Osteocyte (in vitro differentiated cells): ENCODE measurements at places on chromosomes 1 and 21. TPM values are rescaled to one million over a fixed set of nuclear protein-coding genes. Genes with fewer than 3 reads are reported as not detected.

The LCE4A gene
- not detected in 2 replicates for total RNA-seq

The IFNAR2 gene
- total RNA-seq = 15.9 and 17.9 TPM in 2 replicates

The CDC42BPA gene
- total RNA-seq = 92.8 and 95.7 TPM in 2 replicates

The TNN gene
- 0.08 TPM in 1 of 2 replicates, not detected in the other for total RNA-seq

The KHDC4 gene
- total RNA-seq = 48.8 and 53.7 TPM in 2 replicates

The SELENBP1 gene
- 8.1 and 10.2 TPM in 2 replicates for total RNA-seq

The INKA2 gene
- 5.5 and 6.2 TPM in 2 replicates for total RNA-seq

The KIF14 gene
- total RNA-seq = 2.6 and 2.8 TPM in 2 replicates

The KRTAP12-2 gene
- not detected in 2 replicates for total RNA-seq

DNA sequence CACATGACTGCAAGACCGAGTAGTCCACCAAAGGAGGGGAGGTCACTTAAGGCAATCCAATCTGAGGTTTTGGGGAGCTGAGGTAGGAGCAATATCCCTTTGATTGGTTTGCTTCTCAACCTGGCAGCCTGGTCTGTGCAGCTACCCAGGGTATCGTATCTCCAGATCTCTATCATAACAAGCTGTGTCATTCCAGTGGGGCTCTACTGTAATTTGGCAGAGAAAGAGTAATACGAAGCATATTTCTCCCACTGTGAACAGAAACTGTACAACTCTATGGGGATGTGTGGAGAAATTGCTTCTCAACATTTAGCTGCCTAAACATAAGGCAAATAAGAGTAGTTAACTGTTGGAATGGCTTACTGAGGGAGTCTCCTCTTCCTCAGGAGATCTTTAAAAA, 20.6 kb downstream of the CD101 start:
- no peak for DNase-seq

DNA sequence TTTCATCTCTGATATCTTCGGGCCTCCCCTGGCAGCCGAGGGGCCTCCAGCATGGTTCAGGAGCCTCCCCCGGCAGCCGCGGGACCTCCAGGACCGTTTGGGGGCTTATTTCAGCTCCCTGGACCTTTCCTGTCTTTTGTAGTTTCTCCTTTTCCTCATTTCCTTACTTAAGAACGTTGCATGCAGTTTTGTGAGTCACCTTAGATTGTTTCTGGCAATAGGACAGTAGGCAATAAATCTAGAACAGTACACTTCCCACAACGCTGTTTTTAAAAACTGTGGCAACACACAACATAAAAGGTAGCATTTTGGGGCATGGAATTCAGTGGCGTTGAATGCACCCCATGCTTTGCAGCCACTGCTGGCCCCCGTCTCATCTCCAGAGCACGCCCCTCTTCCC, 24.4 kb downstream of the FAAP20 start:
- DNase-seq = no peak

DNA sequence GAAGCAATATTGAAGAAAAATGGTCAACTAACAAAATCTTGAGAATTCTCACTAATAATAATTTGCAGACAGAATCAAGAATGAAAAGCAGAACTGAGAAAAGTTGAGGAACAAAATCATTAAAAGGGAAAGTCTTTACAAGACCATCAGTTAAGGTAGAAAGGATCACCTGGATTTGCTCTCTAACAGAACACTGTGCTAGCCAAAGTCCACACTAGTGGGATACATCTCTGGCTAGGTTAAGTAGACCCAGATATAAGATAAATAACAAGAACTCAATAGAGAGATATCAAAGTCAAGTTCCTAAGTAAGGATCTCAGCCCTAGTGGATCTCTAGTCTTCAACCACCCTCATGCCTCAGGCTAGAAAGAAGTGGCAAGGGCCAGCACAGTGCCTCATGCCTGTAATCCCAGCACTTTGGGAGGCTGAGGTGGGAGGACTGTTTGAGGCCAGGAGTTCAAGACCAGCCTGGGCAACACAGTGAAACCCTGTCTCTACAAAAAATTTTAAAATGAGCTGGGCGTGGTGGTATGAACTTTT, 19.6 kb downstream of the IPP start:
- no peak for DNase-seq

- DNase-seq = no peak
Measured at GRCh38 chr1:233939451-233939850, 35.0 kb downstream of the SLC35F3 start.

GRCh38 chr1:229699613-229700267, 73.7 kb downstream of the URB2 start:
- DNase-seq = no peak

GRCh38 chr1:163744301-163744887, 422.6 kb downstream of the NUF2 start:
- DNase-seq = no peak

DNA sequence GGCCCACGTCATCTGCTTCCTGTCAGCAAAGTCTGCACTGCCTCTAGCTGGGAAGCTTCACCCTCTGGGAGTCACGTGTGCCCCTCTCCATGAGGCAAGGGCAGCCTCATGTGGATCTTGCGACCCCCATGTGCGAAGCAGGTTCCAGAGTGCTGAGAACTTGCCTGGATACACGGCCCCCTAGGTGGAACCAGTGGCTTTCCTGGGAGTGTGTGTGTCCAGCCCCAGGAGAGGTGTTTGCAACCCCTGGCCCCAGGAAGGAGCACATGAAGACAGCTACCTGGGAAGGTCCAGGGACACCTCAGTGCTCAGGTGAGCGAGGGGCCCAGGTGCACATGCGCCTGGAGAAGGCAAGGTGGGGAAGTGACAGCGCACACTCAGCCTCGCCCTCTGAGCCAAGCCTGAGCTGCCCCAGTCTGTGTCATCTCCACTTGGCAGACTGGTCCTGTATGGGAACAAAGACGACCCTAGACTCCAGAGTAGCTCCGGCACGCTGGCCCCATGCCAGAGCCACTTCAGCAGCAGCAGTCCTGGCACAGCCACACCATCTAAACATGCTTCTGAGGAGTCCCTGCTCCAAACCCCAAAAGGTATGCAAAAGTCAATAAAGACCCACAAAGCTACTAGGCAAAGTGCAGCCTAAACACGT, 8.9 kb downstream of the LSS start:
- no peak for DNase-seq

GRCh38 chr21:45821998-45822397, 159.6 kb upstream of the COL6A1 start:
- peak; percentile 54 for DNase-seq

GRCh38 chr21:45260191-45260825, 27.4 kb downstream of the POFUT2 start:
- peak; percentile 21 for DNase-seq

DNA sequence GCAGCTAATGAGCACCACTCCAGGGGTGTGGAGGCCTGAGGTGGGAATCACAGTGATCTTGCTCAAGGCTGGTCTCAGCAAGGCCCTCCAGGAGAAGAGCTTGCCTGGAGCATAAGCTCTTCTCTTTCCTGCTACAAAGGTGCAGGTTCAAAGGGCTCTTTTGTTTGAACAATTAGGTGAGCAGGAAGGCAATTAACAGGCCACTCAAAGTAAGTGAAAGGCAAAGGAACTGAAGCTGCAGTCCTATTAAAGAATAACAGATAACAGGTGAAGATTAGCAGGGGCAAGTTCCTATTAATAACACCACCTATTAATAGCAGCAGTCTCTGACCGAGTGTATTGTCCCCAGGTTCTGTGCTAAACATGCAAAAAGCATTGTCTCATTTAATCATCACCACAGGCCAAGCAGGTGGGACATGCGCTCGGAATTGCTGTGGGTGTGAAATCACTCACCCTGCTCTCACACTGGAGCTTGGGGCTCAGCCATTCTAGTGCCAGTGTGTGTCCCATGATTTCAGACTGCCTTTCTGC, 113.8 kb downstream of the RHOU start:
- DNase-seq = peak; percentile 54

- DNase-seq = no peak
Measured at GRCh38 chr1:173365341-173365740, 111.8 kb upstream of the PRDX6 start.

GRCh38 chr21:42332557-42333317, 17.5 kb upstream of the TFF3 start:
- peak; percentile 63 for DNase-seq

DNA sequence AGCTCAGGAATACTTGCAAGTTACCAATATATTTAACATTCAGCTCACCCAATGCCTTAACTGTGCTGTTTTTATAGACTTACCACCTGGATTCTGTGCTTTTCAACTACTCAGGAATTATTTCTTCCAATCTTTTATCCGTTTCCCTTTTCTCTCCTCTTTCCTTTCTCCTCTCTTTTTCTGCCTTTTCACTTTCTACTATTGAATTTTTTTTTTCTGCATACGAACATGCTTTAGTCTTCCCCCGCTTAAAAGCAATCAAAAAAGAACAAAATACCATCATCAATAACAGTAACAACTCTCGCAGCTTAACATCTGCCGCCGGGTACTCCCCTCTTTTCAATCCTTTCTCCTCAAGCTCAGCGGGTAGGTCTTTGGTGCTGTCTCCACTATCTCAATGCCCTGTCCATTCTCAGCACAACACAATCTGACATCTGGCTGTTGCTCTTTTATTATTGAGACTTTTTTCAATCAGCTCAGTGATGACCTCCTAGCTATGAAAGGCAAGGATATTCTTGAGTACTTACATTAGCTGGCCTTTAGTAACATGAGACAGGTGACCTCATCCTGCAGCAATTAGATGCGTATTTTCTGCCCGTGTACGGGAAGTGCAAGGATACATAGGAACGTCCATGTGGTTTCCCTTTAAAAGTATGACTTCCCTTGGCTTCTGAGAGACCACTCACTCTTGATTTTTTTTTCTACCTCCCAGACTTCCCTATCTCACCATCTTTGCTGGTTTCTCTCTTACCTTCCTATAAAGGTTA, 40.2 kb upstream of the SIPA1L2 start:
- no peak for DNase-seq

GRCh38 chr21:29157080-29157479, 26.6 kb downstream of the MAP3K7CL start:
- no peak for DNase-seq

DNA sequence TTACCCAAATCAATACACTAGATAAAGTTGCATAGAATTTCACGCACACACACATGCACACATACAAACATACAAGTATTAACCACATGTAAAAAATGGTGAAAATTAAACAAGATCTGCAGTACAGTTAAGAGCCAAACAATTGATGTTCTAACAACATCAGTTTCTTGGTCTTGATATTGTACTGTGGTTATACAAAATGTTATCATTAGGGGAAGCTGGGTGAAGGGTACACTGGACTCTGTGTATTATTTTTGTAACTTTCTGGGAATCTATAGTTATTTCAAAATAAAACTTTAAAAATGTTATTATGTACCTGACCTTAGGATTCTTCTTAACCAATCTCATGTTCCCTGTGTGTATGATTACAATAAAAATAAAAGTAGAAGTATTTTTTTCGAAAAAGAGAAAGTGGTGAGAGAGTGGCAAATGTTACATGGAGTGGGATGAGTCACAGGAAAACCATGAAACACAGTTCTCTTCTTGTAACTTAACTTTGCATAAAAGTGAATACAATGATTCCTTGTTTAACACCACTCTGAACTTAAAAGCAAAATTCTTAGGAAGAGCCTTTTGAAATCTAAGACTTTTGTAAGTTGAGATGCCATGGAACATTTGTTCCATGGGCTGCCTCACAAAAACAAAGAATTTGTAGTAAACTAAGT, 101.6 kb upstream of the RUNX1 start:
- DNase-seq = no peak

DNA sequence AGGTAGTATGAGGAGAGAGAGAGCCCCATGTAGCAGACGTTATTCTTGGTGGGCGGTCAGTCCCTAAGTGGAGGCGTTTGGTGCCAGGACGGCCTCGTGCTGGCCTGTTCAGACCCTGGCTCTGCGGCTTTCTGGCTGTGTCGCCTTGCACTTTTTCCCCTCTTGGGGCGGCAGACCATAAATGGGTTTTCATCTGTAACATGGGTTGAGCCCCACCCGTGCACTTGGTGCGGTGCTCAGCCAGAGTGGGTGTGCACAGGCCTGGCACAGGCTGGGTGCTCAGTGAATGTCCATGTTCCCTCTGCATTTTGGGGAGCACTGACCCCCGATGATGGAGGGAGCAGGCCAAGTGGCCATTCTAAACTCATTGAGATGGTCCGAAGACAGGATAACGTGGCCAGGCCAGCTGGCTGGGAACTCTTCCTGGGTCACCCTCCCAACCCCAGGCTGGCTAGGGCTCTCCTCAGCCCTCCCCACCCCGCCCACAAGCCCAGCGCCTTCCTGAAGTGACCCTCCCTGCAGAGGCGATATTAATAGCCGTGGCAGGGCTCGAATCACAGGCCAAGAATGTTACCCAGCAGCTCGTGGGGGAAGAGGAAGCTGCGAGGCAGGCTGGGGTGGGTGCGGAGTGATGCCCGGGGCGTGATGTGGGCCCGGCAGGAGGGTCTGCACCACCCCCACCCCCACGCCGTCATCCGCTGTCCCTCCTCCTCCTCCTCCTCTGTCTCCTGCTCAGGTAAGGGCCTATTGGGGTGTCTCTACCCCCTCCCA, 78.5 kb downstream of the ARHGEF10L start:
- DNase-seq = no peak

- DNase-seq = no peak
Measured at GRCh38 chr1:228835911-228836310, 100.6 kb downstream of the RHOU start.

DNA sequence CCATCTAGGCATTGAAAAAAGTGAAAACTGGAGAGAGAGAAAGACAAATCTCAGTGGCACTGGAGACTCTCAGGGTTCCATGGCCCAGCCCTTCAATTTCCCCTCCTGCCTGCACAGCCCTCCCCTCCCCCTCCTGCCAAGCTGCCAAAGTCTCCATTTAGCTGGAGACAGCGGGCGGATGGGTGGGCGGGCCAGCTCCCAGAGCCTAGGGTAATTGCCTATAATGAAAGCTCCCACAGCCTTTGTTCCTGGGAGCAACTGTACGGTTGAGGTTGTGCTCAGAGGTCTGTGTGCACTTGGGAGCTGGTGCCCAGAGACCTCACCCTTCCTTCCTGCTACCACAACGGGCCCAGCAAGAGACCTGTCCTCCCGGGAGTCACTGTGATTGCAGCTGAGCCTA, 89.6 kb downstream of the NAV1 start:
- no peak for DNase-seq

DNA sequence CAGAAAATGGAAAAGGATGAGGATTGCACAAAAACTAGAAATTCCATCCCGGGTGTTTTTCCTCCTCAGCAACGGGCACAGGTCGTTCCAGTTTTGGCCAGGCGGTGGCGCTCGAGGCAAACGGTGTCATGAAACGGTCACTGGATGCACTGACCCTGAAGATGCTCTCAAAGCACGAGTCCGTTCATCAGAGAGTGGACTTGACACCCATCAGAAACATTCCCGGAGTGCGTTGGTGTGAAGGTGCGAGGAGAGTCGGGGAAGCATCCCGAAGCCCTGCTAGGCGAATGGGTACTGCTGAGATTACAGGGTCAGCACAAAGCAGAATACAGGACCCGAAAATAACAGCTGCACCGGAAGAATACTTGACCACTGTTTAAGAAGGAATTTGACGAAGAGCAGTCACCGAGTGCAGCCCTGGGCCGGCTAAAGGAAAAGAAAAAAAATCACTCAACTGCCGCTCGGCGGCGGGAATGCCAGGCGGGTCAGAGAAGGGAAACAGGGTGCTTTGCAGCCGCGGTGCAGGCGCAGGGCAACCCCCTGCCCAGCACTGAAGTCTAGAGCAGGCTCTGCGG, 71.7 kb upstream of the ETS2 start:
- peak; percentile 95 for DNase-seq

GRCh38 chr1:156344409-156344808, 6.1 kb downstream of the TSACC start:
- DNase-seq = no peak
